Amygdala (tissue), 56 donors: ENCODE measurements at places on chromosomes 3 and 15.

- DNase-seq, result no peak
Measured at GRCh38 chr3:182909318-182910040, 70.9 kb downstream of the DCUN1D1 start.

- DNase-seq, result no peak
Measured at GRCh38 chr15:79122991-79123390, 32.4 kb upstream of the RASGRF1 start.

GRCh38 chr3:45929042-45929679 lies 14.1 kb upstream of the CXCR6 start:
- no peak for DNase-seq

- no peak for DNase-seq
Measured at GRCh38 chr3:33940736-33941135, 142.3 kb downstream of the PDCD6IP start.

DNA sequence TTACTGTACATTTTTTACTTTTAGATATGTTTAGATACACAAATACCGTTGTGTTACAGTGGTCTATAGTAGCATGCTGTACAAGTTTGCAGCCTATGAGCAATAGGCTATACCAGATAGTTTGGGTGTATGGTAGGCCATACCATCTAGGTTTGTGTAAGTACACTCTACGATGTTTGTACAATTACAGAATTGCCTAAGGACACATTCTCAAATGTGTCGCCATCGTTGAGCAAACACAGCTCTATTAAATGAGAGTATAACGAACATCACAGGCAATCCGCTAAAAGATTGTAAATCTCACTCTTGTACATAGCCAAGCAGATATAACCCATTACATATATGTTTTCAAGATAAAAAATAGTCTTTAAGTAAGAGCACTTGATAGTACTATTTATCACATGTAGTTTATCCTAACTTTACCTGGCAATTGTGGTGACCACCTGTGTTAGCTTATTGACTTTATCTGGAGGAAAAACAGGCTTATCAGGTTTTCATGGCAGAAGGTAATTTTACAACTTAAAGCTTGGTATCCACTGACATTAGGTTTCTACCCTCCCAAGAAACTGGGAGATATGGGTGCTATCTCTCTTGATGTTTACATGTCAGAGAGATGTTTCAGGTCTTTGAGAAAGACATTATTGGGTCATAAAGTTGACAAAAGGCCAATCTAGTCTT lies 898.7 kb downstream of the NSUN3 start:
- DNase-seq, result no peak

- no peak for DNase-seq
Measured at GRCh38 chr3:95733336-95733735, 1081.1 kb upstream of the EPHA6 start.

GRCh38 chr15:57541805-57542504 lies 49.7 kb upstream of the MYZAP start:
- DNase-seq, result no peak

GRCh38 chr3:64289622-64290021 lies 64.4 kb upstream of the PRICKLE2 start:
- DNase-seq, result no peak

DNA sequence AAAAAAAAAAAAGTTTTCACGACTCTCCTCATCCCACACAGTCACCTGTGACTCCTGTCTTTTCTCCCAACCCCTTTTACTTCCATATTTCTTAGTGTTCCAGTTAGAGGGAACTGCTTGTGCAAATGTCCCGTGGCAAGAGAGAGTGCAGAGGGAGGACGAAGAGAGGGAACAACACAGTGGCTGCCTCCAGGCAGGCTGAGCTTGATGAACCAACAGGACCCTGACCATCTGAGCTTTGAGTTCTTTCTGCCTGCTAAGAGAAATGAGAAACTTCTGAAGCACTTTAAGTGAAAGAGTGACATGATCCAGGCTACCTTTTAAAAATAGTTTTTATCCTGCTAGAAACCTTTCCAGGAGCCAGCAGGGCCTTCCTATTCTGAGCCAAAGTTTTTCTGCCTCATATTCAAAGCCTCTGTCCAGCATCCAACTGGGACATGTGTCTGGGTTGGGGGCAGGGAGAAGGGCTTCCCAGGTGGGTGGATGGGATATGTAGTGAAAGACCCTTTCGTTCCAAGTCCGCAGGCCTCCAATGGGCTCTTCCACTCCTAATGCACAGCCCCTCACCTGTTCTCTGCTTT lies 239.9 kb downstream of the OPA1 start:
- DNase-seq, result no peak

- peak; percentile 76 for DNase-seq
Measured at GRCh38 chr15:70111203-70112073, 13.7 kb upstream of the TLE3 start.

DNA sequence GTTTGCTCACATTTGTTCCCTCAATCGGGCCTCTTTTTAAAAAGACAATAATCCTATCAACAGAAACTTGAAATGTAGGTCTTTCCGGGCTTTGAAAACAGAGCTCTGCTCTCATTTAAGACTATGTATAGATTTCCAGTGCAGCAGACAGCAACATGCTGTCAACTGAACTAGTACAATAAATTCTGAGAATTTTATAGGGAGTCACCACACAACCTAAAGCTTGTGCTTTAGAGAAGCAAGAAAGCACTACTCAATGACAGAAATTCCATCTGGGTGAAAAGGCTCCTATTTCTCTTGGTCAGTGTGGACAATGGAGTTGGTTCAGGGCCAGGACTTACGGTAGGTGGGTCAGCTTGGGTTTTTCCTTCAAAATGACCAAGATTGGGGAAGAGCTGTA lies 583.5 kb downstream of the ROBO1 start:
- DNase-seq, result no peak

GRCh38 chr15:89404023-89404422 lies 69.4 kb upstream of the POLG start:
- DNase-seq, result no peak

- no peak for DNase-seq
Measured at GRCh38 chr15:74786551-74787165, 4.8 kb downstream of the CSK start.

DNA sequence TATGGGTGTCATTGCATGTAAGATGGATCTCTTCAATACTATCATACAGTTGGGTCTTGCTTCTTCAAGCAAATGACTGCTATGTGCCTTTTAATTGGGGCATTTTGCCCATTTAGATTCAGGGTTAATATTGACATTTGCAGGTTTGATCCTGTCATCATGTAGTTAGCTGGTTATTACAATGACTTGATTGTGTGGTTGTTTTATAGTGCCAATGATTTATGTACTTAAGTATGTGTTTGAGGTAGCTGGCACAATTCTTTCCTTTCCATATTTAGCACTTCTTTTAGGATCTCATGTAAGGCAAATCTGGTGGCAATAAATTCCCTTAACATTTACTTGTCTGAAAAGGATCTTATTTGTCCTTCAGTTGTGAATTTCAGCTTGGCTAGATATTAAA lies 267.5 kb downstream of the VGLL3 start:
- DNase-seq, result no peak

DNA sequence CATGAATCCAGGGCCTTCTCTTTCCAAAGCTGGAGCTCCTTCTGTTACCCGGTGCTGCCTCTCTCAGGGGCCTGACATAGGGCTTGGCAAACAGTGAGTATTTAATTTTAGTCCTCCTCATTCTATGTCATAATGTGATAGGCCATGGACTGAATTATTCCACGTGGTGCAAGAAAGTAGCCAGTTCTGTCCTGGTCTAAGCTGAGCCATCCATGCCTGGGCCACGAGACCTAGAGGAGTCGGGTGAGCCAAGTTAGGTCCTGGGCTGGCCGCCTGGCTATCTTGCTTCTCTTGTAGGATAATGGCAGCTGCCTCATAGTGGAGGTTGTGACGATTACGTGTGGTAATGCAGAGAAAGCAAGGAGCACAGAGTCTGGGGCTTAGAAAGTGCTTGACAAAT lies 170.6 kb downstream of the FAM43A start:
- DNase-seq, result no peak

DNA sequence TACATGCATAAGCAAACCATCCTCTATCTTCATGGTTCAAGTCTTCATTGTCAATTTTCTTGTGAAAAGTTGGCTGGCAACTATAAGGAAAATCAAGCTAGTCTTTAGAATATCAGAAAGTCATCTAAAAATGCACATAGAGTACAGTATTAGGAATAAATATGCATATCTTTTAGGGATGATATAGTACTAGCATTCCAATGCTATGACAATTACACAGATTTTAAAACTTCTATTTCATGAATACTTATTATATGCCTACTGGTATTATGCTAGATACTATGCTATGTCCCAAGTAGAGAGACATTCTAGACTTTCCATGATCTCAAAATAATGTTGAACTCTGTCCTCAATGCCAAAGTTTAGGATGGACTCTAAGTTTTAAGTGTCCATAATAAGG lies 81.3 kb upstream of the NAALADL2 start:
- no peak for DNase-seq

GRCh38 chr15:96234109-96234892 lies 96.2 kb upstream of the NR2F2 start:
- no peak for DNase-seq

DNA sequence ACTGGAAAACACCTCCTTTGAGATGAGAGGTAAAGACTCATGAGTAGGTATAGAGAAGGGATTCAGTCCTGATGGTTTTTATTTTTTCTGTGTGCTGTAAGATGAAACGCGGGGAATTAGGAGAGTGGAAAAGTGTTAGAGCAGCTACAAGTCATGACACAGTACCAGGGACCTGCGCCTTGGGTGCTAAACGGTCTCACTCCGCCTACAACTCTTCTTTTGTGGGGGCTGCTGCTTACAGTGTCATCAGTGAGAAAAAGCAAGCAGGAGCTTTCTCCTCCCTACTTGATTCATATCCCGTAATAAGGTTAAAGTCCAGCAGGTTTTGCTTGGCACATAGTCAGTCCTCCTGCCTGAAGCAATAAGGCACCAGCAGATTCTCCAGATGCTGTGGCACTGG lies 39.1 kb downstream of the RASGRP1 start:
- no peak for DNase-seq

DNA sequence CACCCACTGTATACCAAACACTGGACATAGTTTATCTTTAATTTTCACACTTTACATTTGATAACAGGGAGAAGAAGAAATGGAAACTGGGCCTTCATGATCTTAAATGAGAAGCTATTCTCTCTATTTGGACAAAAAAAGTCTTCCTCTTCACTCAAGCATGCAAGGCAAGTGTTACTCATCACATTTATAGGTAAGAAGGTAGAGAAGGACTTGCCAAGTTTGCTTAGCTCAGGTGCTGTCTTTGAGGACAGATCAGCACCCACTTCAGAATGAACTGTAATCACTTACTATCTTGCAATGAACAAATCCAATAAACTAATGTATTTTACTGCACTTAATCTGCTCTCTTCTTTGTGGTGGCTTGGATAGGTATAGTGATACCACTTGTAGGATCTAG lies 1.1 kb upstream of the MYH15 start:
- DNase-seq, result no peak

DNA sequence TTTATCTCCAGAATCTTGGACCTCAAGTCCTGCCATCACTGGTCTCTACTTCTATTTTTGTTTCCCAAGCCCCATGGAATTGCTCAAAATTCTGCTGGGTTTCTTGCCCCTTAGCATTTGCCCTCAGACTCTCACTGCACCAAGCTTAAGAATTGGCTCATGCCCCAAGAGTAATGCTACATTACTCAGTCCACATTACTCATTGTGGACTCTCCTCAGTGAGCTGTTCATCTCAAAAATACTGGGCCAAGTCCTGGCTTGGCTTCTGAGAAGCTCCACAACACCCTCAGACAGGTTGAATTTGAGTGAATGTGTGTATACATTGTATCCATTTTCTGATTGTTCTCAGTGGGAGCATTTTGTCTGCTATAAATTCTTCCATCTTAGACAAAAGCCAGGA lies 364.4 kb upstream of the ARHGEF26 start:
- no peak for DNase-seq

DNA sequence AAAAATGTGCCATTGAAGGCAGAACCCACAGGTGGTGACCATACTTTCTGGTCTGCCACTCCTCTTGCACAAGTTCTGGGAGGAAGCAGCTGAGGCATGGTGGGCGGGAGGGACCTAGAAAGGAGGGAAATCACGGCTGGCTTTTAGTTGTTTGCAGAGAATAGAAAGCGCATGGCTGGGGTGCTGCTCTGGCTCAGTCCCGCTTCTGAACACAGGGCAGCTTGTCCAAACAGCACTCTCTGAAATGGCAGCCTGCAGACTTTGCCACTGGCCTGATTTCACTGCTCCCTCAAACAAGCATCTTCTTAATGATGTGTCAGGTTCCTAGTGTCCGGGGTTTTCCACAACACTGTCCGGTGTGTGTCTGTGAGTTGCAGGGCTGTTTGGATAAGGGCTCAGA lies 76.7 kb downstream of the AAGAB start:
- DNase-seq, result no peak

DNA sequence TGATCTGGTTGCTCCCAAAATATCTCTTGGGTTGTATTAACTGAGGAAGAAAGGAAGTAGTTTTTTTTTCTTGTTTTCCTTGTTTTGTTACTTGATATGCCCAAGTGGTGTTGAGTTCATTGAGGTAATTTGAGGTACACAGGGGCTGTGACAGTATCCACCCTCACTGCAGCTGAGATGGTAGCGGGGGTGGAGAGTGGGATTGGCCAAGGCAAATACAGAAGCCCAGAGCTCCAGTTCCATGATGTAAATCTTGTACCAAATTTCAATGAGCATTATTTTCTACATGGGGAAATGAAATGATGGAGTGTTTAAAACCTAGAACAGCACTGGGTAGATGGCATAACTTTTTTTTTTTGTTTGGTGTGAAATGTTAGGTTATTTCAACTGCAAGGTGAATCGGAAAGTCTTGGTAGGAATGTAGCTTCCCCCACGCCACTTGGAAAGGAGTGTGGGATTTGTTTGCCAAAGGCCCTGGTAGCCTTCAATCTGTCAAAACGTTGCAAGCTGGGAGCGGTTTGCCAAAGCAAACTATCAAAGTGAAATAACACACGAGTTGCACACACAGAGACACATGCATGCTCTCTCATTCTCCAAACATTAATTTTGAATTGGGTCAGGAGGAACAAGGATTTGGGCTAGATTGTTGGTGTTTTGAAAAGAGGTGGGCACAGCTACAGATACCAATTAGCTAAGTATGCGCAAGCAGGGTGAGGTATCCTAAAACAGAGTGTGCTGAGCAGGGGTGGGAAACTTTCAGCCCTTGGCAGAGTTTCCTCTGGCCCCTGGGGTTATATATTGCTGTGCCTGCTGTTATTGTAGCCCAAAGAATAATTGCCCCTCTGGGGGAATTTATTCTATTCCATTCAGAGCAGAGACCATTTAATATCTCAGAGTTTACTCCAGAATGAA lies 34.6 kb downstream of the THSD4 start:
- no peak for DNase-seq

GRCh38 chr3:180624714-180625113 lies 22.8 kb downstream of the TTC14 start:
- DNase-seq, result no peak

GRCh38 chr3:120418866-120419490 lies 31.8 kb downstream of the FSTL1 start:
- DNase-seq, result peak; percentile 9

DNA sequence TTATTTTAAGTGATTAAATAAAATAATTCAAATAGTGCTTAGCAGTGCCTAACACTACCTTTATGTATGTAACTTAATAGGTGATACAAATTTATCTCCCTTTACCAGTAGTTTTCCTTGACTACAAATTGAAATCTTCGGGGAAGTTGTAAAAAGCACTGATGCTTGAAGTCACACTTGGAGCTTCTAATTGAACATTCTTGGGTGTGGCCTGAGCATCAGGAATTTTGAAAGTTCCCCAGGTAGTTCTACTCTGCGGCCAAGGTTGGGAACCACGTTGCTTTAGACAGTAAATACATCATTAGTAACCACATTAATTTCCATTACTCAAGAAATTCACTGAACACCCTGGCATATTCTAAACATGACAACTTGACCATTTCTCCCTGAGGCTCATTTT lies 351.4 kb downstream of the CNTN6 start:
- DNase-seq, result no peak
